ENCODE measurements at places on chromosomes 7 and 10.

DNA sequence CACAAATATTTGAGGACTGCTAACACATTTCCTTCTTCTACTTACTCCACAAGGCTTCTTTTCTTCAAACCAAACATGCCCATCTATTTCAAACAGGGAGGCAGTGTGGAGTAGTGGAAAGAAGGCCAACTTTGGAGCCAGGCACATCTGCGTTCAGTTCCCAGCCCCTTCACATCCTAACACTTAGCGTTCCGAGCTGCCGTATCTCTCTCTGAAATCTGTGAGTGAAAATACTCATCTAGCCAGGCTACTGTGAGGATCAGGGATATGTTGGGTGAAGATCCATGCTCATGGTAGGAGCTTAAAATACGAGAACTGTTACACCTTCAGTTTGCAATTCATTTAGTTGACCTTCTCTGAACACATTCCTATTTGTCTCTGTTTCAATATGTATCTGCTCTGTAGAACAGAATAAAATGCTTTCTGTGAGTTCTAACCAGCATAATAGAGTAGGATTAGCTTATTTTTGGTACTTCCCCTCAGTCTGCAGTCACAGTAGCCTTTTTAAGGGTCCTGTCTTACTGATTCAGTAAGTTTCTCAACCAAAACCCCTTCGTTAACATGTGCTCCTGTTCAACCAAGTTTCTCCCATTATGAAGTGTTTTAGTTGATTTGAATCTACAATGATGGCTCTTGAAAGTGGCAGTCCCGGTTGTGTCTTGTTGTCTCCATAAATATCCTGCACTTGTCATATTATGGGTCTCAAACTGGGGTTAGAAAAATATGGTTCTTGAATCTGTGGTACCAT is 3.3 kb upstream of the MEST start:
- no peak for DNase-seq

GRCh38 chr10:33673839-33674415 is 339.5 kb upstream of the NRP1 start:
- no peak for DNase-seq

GRCh38 chr7:84336303-84336702 is 141.7 kb upstream of the SEMA3A start:
- no peak for DNase-seq

- no peak for DNase-seq
Observed at GRCh38 chr7:109456116-109456515, 886.4 kb downstream of the DNAJB9 start.

GRCh38 chr10:71132321-71132810 is 80.0 kb upstream of the UNC5B start:
- no peak for DNase-seq

- DNase-seq = no peak
Observed at GRCh38 chr7:46080595-46081159, 159.6 kb upstream of the IGFBP3 start.

Data from stimulated activated CD8-positive, alpha-beta memory T cell treated with anti-CD3 and anti-CD28 coated beads, Interleukin-2, amount 100 ng/mL, for 48 hours (primary cell).